Lung (tissue), 17 donors: ENCODE measurements at places on chromosomes 5 and 9. TPM values are rescaled to one million over a fixed set of nuclear protein-coding genes. Genes with fewer than 3 reads are reported as not detected.

GRCh38 chr5:96871686-96872085, 4.6 kb upstream of the ERAP2 start:
- no peak for DNase-seq

- no peak for DNase-seq
Measured at GRCh38 chr5:154262342-154262741, 71.8 kb downstream of the GALNT10 start.

DNA sequence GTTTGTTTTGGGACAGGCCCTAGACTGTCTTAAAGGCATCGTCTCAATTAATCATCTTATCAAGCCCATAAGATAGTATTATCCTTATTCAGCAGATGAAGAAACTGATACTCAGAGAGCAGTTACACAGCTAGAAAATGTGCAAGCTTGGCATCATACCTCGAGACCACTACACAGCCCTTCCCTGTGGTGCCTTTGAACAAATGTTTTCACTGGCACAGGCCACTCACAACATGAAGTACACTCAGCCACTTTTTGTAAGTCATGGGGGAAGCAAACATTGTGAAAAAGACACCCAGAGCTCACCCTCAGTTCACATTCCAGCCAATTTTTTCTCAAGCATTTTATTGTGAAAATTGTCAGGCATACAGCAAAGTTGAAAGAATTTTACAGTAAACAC, 122.5 kb downstream of the WDR41 start:
- DNase-seq: no peak

DNA sequence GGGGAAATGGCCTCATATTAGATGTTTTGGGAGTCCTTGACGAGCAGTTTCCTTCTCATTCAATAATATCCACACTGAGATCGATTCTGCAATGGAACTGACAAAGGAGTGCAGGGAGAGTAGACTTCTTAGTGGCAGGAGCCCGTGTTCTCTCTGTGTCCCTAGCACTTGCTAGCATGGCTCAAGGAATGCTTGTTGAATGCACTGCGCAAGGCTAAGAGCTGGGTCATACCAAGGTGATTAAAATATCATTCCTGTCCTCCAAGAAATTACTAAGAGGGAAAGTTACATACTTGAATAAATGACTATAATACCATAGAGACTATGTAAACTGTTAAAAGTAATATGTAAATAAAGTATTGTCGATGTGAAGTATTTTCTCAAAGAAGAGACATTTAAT, 630.1 kb downstream of the IRX1 start:
- peak; percentile 20 for DNase-seq

- DNase-seq: no peak
Measured at GRCh38 chr5:20360263-20360662, 372.3 kb upstream of the CDH18 start.

DNA sequence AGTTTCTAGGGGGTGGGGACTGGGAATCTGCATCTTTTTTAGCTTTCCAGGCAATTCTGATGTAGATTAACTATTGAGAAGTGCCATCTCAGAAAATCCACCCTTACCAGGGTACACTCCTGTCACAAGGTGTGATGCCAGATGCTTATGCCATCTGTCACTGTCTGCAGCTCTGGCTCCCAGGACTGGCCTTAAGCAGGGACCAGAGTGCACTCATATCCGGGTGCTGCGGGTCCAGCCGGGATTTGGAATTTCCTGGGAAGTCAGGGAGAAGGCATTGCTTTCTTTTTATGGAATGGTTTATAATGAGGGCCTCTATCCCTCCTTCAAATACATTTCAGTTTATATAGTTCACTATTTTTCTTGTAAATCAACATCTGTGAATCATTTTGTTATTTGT, 92.6 kb downstream of the TMEM174 start:
- no peak for DNase-seq

DNA sequence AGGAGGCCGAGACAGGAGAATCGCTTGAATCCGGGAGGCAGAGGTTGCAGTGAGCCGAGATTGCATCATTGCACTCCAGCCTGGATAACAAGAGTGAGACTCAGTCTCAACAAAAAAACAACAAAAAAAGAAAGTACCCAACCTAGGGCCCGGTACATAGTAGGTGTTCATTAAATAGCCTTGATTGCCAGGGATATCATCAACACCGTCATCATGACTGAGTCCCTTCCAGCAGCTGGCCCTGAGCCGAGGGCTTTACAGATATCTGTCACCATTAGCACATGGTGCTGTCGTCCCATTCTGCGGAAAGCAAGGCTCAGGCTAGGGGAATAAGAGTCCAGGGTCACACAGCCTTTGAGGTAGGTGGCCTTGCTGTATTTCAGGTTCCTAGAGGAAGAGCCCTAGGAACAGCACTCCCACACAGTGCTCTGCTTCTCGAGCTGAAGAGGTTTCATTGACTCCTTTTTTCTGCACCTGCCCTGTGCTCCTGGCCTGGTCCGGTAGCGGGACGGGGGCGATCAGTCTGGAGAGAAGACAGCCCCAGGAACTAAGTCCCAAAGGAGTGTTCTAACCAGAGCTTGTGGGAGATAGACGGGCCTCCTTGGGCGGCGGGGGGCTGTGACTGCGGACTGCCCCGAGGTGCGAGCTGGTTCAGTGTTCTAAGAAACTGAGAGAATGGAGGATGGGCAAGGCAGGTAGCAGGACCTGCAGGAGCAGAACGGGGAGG, 48.2 kb downstream of the CXXC5 start:
- no peak for DNase-seq

DNA sequence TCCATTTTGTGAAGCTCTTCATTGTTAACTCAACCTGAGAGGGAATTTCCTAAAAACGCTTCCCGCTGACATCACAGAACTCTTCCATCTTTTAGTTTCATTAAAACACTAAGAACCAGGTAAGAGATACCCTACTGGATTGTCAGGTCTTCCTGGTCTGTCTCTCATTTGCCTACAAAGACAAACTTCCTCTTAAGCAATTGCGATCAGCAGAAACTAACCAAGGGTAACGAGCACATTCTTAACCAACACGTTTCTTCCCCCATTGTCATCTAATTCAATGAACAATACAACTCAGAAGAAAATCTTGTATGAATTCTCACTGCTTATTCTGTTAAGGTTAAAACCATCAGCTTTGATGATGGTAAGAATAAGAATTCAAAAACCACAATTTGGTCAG, 6.6 kb downstream of the FBXW11 start:
- no peak for DNase-seq

DNA sequence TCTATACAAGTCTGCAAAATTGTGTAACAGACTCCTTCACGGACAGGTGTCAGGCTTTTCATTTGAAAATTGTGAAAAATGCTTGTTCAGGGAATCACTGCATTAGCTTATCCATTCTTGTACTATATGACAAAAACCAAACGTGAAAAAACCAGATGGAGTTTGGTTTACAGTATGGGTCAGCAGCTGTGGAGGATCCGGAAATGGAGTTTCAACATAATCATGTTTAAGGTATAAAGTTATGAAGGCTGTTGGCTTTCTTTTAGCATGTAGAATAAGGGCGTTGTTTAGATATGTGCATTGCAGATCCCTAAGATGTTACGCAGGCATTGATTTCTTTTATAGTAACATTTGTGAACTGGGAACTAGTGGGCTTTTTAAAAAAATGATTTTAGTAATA, 123.8 kb downstream of the GDNF start:
- peak; percentile 34 for DNase-seq

- no peak for DNase-seq
Measured at GRCh38 chr5:172008689-172009141, 2.3 kb upstream of the FBXW11 start.

DNA sequence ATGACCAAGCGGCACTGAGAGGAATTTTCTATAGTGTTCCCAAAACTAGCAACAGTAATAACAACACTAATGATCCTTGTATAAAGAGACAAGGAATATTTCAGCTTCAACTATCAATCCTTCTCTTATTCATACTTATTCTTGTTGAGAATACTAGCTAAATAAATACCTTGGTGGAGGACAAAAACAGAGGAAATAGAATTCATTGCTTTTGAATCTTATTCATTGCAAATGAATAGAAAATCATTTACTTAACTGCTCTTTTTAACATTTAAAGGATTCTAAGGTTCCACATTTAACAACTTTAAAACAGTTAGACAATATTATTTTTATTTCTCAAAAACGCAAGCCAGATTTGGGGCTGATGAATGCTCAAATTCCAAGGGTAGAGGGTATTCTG, 22.4 kb downstream of the SKIC3 start:
- DNase-seq: no peak

DNA sequence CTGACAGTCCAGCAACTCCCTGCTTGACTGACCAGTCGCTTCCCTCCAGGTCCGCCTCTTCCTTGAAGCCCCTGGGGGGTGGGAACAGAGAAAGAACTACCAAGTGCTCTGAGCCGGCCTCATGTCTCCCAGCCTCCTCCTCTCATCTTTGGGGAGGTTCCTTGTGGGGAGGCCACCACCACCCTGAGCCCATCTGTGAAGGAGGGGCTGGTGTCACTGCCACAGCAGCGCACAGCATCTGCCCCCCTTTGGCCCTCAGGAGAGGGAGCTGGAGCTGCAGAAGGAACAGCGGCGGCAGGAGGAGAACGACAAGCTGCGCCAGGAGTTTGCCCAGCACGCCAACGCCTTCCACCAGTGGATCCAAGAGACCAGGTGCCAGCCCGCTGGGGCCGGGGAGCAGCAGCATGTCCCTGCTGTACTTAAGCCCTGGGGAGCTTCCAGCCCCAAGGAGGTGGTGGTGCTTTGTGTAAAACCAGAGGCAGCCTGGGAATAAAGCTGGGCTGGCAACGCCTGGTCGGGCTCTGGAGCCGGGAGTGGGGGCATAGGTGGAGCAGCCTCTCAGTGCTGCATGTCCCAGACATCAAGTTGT, 29.4 kb downstream of the DYNC2I2 start:
- no peak for DNase-seq

Gene JAKMIP2
- total RNA-seq: 2.9 TPM

Gene DOCK2
- 47.8 TPM for total RNA-seq

Gene CD74
- 1,061 TPM for total RNA-seq

Gene CATSPER3
- total RNA-seq: 0.54 TPM

Gene TTC1
- 37.3 TPM for total RNA-seq

Gene S1PR3
- total RNA-seq: 38.7 TPM
